ENCODE measurements at places on chromosomes 13 and 19. TPM values are rescaled to one million over a fixed set of nuclear protein-coding genes. Genes with fewer than 3 reads are reported as not detected.

PRR36 gene
- total RNA-seq, result 40.4 TPM

DNA sequence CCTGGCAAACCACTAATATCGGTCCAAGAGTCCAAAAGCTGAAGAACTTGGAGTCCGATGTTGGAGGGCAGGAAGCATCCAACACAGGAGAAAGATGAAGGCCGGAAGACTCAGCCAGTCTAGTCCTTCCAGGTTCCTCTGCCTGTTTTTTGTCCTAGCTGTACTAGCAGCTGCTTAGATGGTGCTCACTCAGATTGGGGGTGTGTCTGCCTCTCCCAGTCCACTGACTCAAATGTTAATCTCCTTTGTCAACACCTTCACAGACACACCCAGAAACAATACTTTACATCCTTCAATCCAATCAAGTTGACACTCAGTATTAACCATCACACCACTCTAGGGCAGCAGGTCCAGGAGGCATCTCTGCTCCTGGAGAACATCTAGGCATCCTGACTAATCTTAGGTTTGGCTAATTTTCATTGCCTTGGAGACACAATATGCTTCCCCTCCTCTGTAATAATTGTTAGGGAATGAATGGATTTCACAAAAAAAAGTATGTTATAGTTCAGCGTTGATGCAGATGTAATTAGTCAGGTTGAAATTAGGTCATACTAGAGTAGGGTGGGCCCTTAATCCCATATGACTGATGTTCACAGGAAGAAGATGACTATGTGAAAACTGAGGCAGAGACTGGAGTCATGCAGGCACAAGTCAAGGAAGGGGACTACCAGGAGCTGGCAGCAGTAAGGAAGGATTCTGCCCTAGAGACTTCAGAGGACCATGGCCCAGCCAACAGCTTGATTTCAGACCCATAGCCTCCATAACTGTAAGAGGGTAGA lies 183.4 kb downstream of the RBM26 start:
- DNase-seq, result no peak

ATP8A2 gene
- 0.49 TPM for total RNA-seq

- no peak for DNase-seq
Observed at GRCh38 chr19:44822177-44822576, 13.3 kb downstream of the BCAM start.

GRCh38 chr19:51131780-51132680 lies 7.3 kb downstream of the SIGLEC9 start:
- DNase-seq, result no peak

FBXL12 gene
- total RNA-seq, result 30.9 TPM

DNA sequence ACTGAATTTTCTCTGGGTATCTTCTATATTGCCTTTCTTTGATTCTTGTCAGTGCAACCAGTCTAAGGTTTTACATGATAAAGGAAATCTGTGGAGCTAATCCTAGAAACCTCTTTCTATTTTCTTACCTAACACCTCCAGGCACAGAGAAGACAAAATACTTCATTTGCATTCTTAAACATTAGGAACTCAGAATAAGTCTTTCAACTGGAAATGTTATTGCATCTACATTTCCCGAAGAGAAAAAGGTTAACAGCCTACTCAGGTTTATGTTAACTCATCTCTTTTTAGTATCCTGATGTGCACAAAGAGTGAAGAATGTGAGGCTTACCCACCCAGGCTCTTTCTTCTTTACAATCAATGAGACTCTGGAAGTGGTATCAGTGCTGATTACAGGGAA lies 106.7 kb downstream of the PCCA start:
- DNase-seq, result no peak

DNA sequence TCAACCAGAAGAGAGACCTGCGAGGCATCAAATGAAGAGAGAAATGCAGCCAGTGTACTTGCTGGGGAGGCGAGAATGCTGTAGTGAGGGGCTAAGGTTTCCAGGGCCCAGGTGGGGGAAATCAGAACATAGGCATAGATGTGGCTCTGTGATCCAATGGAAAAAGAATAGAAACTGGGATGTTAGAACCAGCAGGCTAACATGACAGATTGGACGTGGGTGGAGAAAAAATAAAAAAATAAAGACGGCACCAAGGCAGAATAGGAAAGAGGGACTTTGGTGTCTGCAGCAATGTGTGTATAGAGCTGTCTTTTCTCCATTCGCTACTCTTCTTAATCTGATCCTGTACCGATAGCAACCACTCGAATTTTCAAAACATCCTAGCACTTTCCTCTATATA lies 381.0 kb upstream of the NBEA start:
- DNase-seq, result no peak

GRCh38 chr13:39317291-39317690 lies 279.0 kb downstream of the NHLRC3 start:
- no peak for DNase-seq

GRCh38 chr19:17244618-17245534 lies 843 bp downstream of the NR2F6 start:
- DNase-seq, result no peak

GRCh38 chr13:44160591-44161191 lies 212.9 kb upstream of the SERP2 start:
- DNase-seq, result no peak

TUBA3C gene
- total RNA-seq, result not detected

DNA sequence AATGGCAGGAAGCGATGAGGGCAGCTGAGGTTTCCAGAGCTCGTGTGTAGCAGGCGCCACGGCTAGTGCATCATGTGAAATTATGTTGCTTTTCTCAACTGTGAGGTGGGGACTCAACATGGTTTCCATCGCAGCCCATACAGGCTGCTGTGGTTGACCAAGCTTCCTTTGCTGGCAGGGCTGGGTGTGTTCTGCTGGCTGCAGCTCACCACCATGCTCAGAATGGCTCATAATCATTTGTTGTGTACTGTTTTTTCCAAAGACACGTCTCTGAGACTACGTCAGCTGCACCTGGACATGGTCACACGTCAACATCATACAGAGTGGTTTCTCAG lies 16.1 kb upstream of the RASA3 start:
- no peak for DNase-seq

GRCh38 chr19:5048091-5048726 lies 79.3 kb downstream of the KDM4B start:
- DNase-seq, result peak; percentile 77

IL27RA gene
- total RNA-seq, result 3.7 TPM

PLPPR3 gene
- 129 TPM for total RNA-seq

- no peak for DNase-seq
Observed at GRCh38 chr13:43432958-43433357, 353.8 kb downstream of the ENOX1 start.

DNA sequence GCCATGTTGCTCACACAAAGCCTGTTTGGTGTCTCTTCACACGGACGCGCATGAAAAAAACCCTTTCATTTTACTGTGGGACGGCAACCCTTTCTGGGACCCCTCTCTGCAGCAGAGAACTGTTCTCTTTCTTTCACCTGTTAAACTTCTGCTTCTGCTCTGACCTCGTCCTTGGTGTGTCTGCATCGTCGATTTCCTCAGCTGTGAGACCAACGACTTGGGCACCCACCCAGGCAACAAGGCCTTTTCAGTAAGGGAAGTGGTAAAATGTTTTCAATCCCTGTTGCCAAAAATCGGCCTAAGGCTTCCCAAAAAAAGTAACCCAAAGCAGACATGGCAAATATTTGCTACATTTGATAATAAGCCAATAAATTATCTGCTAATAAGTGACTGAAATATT lies 515.3 kb downstream of the IRS2 start:
- DNase-seq, result no peak

- DNase-seq, result no peak
Observed at GRCh38 chr13:94641409-94641941, 39.8 kb downstream of the GPR180 start.

GRCh38 chr19:10044390-10044789 lies 31.1 kb downstream of the RDH8 start:
- no peak for DNase-seq

KLK11 gene
- not detected for total RNA-seq

DNA sequence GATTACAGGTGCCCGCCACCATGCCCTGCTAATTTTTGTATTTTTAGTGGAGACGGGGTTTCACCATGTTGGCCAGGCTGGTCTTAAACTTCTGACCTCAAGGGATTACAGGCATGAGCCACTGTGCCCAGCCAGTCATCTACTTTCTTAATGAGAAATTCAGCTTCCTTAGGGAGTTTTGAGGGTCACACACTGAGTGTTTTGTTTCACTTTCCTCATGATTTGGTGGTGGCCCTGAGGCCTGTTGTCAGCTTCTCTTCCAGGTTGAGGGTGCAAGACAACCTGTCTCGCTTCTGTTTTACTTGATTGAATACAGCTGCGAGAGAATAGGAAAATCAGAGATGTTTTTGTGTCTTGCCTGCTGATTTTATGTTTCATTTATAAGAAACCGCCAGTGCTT lies 9.9 kb downstream of the FRY start:
- DNase-seq, result no peak

GRCh38 chr19:17406046-17406886 lies 836 bp upstream of the BST2 start:
- no peak for DNase-seq

DNA sequence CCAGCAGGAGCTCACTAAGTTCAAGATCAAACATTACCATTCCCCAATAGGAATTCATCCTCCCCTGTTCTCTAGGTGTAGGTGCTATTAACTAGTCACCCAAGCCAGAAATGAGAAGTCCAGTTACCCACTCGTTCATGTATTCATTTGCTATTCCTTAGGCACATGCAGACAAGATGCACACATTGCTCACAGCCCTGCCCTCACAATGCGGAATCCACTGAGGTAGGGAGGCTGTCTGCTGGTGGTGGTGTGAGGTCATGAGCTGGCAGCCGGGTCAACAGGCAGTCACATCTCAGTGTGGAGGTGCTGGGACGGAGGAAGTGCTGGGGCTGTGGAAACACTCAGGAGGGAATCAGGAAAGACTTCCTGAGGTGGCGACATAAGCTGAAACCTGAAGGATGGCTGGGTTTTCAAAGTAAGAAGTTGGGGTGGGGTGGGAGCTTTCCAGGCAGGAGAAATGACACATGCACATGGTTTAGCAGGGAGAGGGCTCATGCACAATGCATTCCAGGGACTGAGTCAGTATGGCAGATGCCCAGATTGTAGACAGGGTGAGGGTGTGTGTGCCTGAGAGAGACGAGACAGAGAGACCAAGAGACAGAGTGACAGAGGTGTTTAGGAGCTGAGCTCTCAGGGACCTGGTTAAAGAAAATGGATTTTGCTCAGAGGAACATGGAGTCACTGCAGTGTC lies 117.6 kb downstream of the USP12 start:
- no peak for DNase-seq

GRCh38 chr19:37914908-37915307 lies 7.9 kb downstream of the SIPA1L3 start:
- no peak for DNase-seq

DNA sequence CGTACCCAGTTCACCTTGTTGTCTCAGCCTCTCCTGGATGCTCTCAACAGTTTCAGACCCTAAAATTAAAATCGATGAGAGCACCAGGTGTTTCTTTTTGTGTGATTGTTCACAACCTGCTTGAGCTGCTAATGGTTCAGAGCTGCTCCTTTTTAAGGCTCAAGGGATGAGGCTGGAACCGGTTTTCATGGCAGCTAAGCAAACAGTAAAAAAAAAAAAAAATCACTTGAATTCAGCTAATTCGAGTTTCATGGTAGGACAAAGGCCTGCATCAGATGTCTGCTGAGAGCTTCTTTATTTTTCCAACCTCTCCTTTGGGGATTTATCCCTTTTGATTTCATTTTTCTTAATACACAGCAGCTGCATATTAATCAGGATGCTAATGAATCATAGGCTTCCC lies 6.5 kb downstream of the SYCE2 start:
- no peak for DNase-seq

- no peak for DNase-seq
Observed at GRCh38 chr19:5006201-5006600, 37.3 kb downstream of the KDM4B start.

DNA sequence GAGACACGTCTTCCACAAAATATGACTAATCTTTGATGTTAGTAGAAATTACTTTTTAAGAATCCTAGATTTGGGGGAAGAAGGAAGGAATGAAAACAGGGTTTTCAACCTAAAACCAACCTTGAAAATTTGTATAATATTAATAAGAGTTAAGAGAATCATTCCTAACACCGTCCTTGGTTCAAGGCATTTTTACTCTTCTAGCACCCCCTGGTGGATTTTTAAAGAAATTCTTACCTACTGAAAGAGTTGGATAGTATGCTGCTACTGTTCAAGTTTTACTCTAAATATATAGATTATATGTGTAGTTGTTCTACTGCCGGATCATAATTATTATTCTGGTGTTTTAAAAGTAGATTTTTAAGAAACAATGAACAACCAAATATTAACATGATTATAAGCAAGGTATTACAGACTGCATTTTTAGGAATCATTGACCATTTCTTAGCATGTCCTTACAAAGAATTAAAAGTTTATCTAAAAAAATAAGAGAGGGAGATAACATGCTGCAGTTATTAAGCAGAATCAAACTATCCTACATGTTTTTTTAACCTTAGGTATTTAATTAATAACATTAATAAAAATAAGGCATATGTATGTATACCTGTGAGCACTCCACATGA lies 7.4 kb upstream of the SLITRK6 start:
- no peak for DNase-seq

DNA sequence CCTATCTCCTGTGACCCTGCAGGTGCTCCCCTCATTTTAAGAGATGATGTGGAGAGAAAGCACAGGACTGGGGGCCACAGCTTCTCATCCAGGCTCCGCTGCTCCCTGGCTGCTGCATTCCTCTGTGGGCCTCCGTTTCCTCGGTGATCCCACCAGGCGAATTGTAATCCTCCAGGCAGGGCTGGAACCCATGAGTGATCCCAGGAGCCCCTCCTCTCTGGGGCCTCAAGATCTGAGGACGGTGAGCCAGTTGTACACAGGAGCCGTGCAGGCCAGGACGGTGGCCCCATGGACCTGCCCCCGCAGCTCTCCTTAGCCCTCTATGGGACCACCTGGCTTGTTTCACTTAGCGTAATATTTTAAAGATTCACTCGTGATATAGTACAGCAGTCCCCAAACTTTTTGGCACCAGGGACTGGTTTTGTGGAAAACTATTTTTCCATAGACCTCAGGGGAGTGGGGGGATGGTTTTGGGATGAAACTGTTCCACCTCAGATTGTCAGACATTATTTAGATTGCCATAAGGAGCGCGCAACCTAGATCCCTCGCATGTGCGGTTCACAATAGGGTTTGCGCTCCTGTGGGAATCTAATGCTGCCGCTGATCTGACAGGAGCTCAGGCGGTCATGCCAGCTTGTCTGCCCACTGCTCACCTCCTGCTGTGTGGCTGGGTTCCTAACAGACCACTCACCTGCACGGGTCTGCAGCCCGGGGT lies 5.6 kb downstream of the FFAR3 start:
- no peak for DNase-seq

C5AR2 gene
- not detected for total RNA-seq

CGB7 gene
- 0.38 TPM for total RNA-seq

DNA sequence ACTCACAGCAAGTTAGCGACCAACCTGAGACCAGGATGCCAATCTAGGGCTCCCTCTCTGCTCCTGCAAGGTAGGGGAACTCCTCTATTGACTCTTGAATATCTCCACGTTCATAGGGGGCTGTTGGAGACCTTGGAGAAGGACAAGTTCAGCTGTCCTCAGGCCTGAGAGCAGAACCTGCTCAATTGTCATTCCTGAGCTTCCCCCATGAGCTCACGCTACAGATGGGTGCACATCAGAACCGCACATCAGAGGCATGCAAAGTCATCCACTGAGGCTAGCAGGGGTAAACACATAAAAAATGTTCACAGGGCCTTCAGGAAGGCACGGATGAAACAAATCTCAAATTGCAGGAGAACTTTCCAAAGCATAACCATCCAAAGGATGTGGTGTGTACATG lies 168.8 kb upstream of the ZNF507 start:
- DNase-seq, result no peak

Measured in progenitor cell of endocrine pancreas (in vitro differentiated cells).